ENCODE measurements at places on chromosomes 7 and 10.

- DNase-seq: no peak
These were observed 157.2 kb downstream of the PRPF18 start for GRCh38 chr10:13743963-13744362.

- peak; percentile 70 for DNase-seq
These were observed 76.4 kb downstream of the MAP3K8 start for GRCh38 chr10:30510184-30510931.

GRCh38 chr7:121623130-121623872 is 227.2 kb upstream of the FAM3C start:
- no peak for DNase-seq

DNA sequence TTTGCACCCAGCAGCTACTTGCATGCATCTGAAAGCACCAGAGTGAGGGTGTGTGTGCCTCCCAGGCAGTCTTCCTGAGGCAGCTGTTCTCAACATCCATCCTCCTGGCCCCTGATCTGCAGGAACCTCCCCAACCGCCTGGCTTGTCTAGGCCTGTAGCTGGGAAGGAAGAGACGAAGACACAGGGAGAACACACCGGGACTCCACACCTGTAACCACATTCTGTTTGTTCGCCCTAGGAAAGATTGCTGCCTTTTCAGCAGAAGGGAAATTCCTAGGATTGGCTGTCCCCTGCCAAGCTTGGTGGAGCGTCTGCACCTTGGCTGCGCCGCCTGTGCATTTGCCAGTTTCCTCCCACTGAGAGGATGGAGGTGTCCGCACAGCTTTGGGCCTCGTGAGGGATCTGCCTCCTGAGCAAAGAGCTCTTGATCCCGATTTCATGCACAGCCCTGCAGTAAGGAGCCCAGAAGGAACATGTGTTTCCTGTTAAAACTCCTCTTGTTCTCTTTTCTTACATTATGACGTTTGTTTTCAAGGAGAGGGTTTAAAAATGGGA is 154.6 kb downstream of the TPST1 start:
- no peak for DNase-seq

GRCh38 chr10:64379898-64380297 is 858.7 kb downstream of the REEP3 start:
- no peak for DNase-seq

GRCh38 chr7:144474800-144475615 is 71.5 kb upstream of the NOBOX start:
- no peak for DNase-seq

DNA sequence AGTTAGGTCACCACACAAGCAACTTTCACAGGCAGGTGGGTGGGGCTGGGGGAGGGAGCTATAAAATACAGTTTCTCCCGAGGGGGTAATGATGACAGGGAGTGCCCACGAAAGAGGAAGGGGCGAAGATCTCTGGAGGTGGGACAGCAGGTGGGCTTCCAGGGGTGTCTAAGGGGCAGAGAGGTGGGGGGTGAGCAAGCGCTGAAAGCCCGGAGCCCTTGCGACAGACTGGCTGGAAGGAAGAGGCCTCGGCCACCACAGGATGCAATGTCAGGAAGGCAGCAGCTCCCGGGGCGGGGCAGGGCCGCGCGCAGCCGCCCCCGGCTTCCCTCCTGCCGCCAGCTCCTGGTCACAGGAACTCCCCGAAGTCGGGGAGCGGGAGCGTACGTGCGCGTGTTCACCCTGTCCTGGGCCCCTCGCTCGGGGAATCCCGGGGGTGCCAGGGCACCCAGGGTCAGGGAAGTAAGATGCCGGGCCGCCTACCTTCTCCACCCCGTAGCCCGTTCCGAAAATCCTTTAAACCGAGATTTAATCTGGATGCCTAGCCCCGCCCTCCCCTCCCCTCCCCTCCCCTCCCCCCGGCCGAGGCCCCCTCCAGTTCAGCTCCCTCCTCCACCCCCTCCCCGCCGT is 105.2 kb upstream of the PPIF start:
- DNase-seq: peak; percentile 81

- no peak for DNase-seq
These were observed 123.7 kb downstream of the KLF6 start for GRCh38 chr10:3661271-3661670.

GRCh38 chr7:75702515-75702914 is 36.2 kb downstream of the HIP1 start:
- no peak for DNase-seq

DNA sequence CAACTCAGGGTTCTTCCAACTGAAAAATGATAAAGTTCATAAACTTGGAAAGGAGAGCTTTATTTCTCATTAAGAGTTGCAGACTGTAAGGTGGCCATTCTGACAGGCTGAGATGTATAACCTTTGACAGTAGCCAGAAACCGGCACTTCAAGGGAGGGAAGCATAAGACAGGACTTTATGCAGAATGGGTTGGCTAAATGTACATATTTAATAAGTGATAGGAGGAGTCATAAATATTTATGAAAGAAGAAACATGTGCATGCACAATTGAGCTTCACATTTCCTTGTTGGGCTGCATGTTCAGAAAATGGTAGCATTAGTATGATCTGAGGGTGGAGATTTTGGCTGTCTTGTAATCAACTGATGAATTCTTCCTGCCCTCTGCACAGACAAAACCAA is 57.1 kb upstream of the ICA1 start:
- no peak for DNase-seq

DNA sequence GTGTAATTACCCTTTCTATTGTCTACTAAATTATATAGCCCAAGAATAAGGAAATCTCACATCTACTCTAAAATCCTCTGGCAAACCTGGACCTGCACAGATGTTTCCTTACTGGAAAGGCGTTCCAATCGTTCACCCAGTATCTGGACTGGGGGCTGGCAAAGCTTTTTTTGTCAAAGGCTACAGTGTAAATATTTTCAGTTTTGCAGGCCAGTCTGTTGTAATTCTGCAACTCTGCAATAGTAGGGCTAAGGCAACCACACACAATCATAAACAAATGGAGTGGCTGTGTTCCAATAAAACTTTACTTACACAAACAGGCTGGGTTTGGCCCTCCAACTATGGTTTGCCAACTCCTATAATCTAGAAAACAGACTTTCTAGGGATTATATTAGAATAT is 56.2 kb downstream of the GLI3 start:
- DNase-seq: no peak

DNA sequence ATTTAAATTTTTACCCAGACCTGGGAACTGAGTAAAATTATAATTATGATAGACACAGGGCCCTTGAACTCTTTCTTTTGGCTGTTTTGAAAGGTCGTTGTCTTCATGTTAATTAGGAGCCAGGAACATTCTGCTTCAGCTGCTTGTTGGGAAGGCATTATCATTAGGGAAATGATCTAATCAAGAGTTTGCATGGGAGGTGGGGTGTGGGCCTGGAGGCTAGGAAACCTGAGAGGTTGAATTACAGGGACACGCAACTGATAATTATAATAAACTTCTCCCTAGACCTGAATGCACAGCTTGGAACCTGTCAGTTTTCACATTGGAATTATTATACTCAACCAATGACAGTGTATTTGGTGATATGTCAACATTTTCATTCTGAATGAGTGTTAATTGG is 237.7 kb downstream of the CACNB2 start:
- DNase-seq: no peak

DNA sequence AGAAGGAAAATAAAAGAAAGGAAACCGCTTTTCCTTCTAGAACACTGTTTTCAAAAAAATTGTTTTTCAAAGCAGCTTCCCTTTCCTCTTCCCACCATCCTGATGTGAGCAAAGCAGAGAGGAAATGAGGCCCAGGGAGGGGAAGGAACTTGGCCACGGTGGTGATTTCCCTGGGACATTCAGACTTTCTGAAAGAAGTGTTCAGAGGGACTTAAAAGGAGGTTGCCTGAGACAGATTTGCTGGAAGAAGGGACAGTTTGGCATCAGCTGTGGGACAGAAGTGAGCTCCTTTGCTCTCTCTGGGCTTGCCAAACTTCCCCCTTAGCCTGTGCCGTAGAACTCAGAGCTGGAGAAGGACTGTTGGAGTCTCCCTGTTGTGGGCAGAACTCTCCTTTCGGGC is 30.3 kb downstream of the ADCYAP1R1 start:
- no peak for DNase-seq

DNA sequence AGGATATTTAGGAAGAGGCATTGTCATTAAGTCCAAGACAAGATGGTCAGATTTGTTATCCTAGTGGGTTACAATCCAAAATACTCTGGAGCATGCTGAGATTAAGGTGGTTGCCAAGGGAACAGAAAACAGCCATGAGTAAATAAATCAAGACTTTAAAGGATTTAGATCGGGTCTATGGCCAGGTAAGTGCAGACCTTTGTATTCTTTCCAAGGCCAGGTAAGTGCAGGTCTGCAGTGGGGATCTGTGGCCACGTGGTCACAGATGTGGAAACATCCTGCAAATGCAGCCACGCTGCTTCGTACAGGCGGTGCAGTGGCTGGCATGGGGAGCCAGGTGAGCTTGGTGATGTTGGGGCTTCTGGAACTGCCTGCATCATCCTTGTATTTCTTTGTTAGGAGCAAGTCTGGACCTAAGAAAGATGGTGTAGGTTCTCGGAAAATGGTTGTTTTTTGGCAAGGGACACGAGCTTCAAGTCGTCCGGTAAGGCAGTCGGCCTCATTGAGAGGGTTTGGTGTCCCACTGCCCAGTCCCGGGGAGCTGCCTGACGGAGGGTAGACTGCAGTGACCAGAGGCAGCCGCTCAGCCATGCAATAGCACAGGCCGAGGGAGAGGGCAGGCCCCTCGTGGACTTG is 21.8 kb downstream of the ZNF775 start:
- no peak for DNase-seq

DNA sequence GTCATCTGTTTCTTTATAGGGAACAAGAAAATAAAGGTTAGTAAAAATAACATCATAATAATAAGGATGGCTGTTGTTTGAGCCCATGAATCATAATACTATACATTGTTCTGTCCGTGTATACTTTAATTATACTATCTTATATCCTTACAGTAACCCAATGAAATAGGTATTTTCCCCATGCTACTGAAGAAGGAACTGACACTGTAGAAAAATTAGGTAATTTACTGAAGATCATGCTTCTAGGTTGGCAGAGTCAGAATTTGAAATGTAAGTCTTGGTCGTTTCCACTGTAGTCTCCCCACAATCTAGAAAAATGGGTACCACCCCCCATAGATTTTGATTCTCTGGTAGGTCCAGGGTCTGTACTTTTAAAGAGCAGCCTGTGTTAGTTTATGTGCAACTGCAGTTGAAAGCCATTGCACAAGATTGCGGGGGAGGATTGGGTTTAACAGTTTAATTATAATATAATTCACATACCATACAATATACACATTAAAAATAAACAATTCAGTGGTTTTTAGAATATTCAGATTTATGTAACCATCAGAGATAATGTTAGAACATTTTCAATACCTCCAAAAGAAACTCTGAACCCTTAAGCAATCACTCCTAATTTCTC is 47.7 kb downstream of the SHOC2 start:
- DNase-seq: no peak

DNA sequence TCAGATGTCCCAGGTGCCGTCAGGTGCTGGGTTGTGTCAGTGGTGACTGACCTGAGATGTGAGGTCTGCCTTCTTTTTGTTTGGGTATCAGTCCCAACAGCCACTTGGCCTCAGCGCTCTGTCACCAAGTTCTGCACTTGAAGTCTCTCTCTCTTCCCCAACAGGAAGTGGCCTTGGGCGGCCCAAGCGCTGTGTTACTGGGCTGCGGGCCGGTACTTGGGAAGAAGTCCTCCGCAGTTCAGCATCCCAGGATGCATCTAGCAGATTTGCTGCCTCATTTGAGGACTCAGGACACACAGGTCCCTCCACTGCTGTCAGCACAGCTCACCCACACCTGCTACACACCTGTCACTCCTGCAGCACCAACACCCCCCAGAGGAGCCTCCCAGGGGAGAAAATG is 40.1 kb downstream of the LYZL2 start:
- no peak for DNase-seq

GRCh38 chr7:44224080-44224973 is 23.5 kb downstream of the YKT6 start:
- no peak for DNase-seq

All from activated CD4-positive, alpha-beta T cell treated with anti-CD3 and anti-CD28 coated beads, Interleukin-2, Interleukin-6, amounts not matched to agents 100 ng/mL and 50 ng/mL, durations not matched to agents 16 hours and 8 hours (primary cell).